CD4-positive, alpha-beta T cell (primary cell): ENCODE measurements at places on chromosomes 4 and X.
A peak's percentile ranks its signal among the peaks of the same experiment; 100 is the strongest.

GRCh38 chr4:47219586-47219985 lies 188.2 kb downstream of the GABRB1 start:
- DNase-seq, result no peak

DNA sequence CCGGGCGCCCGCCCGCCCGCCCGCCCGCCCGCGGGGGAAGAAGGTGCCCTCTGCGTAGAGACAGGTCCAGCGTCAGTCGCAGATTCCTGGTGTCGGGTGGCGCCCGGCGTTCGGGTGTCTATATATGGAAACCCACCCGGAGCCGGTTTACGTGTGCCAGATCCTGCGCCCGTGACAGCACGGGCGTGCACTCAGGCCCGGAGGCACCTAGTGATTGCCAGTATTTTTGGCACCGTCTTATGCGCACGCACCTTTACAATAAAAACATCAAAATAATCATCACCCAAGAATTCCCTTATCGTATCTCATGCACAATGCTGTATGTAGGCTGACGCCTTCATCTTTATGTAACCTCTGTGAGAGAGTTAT lies 519 bp downstream of the SLC25A4 start:
- no peak for DNase-seq

DNA sequence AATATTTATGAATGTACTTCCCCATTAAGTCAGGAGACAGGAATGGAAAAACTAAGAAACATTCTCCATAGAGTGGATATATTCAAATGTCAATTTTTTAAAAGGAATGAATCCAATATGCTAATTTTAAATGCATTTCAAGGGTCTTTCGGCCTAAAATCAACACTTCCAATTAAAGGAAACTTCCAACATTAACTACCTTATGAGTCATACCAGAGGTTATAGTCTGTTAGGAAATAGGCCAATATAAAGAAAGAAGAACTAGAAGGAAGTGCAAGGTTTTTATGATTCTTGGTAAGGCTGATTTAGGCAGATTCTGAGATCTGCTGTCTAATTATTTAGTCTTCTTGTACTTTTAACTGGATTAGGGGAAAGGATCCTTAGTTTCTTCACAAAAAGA lies 260.1 kb upstream of the EDNRA start:
- DNase-seq, result no peak

DNA sequence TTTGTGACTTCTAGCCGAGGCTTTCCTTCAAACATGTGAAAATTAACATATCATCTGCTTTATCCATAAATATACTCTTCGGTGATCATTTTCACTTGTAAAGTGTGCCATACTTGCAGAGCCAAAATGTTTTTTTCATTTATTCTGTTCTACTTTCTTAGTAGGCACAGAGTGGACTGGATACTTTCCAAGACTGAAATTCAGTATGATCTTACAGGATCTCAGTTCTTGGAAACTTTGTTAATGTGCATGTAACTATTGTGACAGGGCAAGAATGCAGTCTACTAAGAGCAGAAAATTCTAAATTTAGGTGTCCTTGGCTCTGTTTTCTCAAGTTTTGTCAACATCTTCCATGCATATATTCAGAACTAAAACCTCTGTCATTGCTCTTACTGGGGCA lies 284.9 kb downstream of the TEX13A start:
- no peak for DNase-seq

DNA sequence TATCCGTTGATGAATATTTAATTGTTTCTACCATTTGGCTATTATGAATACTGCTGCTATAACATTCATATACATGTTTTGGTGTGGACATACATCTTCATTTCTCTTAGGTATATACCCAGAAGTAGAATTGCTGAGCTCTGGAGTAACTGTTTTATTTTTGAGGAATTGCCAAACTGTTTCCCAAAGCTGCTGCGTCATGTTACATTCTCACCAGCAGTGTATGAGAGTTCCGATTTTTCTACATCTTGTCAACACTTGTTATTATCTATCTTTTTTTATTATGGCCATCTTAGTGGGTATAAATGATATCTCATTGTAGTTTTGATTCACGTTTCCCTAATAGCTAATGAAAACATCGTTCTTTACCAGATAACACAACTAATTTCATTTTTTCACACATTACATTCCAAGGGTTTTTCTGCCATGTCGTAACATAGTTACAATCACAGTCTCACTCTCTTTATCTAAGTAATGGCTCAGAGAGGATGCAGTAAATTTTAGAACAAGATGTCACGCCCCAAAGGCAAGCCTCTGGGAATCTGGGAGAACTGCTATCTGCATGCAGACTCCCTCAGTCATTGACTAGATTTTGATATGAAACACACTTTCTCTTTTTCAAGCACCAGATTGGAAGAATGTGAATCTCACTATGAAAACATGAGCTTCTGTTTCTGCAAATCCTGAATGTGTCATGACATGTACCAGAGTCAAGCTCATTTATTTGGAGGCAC lies 10.3 kb downstream of the ARHGAP6 start:
- no peak for DNase-seq

- no peak for DNase-seq
These were observed 49.3 kb upstream of the ATOH1 start for GRCh38 chr4:93779228-93779627.

DNA sequence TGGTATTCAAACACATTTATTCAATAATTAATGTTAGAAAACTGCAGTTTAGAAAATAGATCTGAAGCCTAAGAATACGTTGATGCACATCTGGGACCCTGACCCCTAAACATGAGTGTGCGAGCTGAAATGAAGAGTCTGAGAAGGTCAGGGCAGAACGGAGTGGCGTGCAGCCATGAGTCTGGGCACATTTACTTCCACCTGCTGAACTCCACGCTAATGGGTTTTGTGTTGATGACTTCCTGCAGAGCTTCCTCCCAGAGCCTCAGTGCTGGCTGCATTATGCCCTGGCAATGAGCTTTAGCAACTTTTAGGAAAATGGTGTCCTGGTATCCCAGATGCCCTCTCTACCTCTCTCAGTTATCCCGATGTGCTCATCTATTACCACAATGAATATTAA lies 53.1 kb downstream of the FAM114A1 start:
- DNase-seq, result no peak

DNA sequence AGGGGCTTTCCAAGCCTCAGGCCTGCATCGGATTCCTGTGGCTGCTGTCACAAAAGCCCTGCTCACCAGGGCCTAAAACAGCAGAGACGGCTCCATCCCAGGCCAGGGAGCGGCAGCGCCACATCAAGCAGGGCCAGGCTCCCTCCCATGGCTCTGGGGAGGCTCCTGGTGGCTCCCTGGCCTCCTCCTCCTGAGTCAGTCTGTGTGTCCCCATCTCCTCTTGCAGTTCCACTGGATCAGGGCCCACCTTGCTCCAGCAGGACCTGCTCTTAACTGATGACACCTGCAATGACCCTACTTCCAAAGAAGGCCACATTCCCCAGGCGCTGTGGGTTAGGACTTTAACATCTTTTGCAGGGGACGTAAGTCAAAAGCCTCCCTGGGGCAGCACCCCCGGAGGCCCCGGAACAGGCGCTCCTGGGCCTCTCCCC lies 51.9 kb downstream of the CPZ start:
- no peak for DNase-seq

- DNase-seq, result no peak
These were observed 61.1 kb downstream of the BANK1 start for GRCh38 chr4:101851672-101852071.

DNA sequence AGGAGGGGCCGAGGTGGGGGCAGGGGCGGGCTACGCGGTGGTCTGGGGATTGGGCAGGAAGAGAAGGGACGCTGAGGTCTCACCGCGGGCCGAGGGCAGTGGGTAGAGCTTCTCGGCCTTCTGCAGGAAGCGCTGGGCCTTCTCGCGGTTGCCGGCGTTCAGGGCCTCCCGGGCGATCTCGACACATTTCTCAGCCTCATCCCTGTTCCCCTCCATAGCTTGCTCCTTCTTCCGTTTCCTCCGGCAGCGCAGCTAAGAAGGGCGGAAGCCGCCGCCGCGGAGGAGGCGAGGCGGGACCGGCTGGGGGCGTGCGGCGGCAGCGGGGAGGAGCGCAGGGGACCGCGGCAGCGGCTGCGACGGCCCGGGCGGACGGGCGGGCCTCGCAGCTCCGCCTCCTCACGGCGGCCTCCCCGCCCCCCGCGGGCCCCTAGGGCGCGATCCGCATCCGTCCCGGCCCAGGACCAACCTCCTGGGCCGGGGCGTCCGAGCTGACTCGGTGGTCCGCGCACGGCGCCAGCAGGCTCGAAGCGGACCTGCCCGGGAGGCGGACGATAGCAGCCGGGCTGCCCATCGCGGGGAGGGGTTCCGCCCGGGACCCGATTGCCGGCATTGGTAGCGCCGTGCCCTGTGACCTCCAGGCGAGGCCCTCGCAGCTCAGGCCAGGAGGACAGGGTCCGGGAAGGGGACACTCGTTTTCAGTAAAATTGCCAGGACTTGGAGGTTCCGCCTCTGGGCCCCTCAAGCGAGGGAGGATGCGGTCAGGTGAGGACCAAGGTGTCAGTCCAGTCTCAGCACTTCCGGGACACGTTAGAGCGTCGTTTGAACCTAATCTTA lies at the start of gene DNAJB14:
Gene DNAJB14, minus strand, starts transcription at position 263 of the 834 bp plus-strand sequence. Its CDS starts 47 bp downstream, at position 216.
- DNase-seq, result peak; percentile 67

GRCh38 chr4:1608821-1609500 lies 75.2 kb downstream of the FAM53A start:
- DNase-seq, result no peak

DNA sequence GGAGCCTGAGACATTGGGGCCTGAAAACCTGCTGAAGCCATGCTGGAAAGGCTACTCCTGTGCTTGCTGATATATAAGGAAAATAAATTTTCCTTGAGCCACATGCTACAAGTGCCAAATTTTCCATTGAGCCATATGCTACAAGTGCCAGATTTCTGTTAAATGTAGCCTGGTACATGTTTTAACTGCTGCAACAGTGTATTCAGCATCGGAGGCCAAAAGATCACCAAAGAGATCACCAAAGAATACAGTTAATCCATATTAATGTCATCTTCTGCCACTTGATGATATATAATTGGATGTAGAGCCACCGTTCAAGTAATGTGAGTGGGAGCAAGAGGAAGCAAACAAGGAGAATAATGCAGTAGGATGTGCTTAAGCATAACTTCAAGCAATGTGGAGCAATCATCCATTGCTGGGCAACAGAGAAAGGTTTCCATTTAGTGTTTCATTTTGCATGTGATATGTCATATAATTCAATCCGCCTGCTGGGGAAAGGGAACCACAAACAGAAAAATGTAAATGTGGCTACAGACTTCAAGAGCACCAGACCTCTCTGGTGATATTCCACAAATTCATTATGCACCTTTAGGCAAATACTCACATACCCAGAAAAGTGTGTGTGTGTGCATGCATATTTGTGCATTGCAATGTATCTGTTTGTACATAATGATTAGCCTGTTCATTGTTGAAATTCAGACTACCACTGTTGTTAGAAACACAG lies 295.9 kb downstream of the KCNIP4 start:
- DNase-seq, result no peak

GRCh38 chr4:20444599-20445337 lies 193.1 kb downstream of the SLIT2 start:
- no peak for DNase-seq

DNA sequence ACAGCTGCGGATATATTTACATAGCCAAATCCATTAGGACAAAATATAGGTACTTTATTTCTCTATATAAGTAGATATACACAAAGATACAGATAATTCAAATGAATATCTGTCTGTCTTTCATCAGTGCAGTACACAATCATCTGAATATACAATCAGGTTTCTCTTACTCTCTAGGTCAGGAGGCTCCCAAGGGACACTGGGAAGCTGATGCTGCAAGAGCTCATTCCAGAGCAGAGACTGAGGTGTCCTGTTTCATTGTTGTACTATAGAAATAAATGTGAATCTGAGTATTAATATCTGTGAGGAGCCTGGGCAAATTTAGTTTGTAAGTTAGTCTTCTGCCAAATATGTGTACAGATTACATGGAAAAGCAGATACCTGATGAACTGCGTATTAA lies 4.2 kb downstream of the TLL1 start:
- DNase-seq, result no peak

- DNase-seq, result peak; percentile 17
These were observed 63.0 kb upstream of the ENPP6 start for GRCh38 chr4:184280591-184281071.

DNA sequence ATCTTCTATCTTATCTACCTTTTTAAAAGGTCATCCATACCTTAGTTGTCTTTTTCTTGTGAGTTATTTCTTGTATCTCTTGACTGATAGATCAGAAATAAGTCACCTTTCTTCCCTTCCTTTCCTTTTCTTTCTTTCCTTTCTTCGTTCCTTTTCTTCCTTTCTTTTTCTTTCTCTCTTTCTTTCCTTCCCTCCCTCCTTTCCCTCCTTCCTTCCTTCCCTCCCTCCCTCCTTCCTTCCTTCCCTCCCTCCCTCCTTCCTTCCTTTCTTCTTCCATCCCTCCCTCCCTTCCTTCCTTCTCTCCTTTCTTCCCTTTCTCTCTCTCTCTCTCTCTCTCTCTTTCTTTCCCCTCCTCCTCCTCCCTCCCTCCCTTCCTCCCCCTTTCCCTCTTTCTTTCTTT lies 93.5 kb downstream of the CEP135 start:
- DNase-seq, result no peak

GRCh38 chrX:155747520-155747919 lies 133.6 kb upstream of the VAMP7 start:
- no peak for DNase-seq

DNA sequence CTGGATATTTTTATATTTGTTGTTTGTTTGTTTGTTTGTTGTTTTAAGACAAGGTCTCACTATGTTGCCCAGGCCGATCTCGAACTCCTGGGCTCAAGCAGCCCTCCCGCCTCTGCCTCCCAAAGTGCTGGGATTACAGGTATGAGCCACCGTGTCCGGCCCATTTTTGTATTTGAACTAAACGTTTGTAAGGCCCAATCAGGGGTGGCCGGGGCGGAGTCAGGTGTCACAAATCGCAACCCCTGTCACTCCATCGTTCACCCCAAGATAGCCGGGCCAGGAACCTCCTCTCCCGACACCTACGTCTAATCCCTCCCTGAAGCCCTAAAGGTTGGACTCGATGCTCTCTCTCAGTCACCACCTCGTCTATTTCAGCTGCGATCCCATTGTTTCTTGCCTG lies 722 bp upstream of the EFHC2 start:
- DNase-seq, result peak; percentile 55

DNA sequence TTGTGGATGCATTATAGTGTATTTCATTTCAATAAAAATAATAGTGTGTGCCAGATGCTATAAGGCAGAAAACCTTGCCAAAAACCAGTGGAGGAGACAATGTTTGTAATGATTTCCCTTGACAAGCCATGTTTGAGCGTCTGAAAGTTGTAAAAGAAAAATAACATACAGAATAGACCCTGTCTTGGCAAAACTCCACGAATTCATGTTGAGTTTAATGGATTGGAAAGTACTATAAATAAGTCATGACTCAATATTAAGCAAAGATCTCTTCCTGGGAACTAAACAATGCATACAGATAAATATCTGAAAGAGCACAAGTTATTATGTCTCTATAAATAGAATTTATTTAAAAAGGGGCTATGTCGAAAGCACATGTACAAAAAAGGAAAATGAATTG lies 543.5 kb downstream of the GABRG1 start:
- DNase-seq, result no peak
